ENCODE measurements at places on chromosomes 6 and 20. TPM values are rescaled to one million over a fixed set of nuclear protein-coding genes. Genes with fewer than 3 reads are reported as not detected.

DNA sequence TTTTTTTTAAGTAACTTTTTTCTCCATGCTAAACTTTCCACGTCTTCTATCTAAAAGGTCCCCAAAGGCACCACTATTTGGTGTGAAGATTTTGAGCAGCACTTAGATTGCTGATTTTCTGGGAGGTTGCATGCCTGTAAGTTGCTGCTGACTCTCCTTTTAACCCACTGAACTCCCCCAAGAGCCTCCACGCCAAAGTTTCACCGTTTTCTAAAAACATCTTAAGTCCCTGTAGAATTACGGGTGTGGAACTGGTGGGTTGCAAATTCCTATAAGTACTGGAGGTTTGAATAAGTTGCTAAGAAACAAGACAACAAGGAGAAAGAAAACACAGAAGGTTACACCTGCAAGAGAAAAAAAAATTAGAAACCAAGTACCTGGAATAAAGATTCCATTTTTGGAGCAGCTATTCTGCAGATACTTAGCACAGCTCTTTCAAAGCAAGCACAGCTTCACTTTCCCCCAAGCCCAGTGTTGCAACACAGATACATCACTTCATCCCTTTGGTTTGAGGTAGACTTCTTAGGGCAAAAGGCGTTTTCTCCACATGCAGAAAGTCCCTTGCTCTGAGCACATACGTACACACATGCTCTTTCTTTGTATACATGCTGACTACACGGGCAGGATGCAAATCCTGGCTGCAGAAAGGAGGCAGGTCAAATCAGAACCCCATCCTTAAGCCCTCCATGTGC lies 5.0 kb downstream of the JAG1 start:
- no peak for DNase-seq

DNA sequence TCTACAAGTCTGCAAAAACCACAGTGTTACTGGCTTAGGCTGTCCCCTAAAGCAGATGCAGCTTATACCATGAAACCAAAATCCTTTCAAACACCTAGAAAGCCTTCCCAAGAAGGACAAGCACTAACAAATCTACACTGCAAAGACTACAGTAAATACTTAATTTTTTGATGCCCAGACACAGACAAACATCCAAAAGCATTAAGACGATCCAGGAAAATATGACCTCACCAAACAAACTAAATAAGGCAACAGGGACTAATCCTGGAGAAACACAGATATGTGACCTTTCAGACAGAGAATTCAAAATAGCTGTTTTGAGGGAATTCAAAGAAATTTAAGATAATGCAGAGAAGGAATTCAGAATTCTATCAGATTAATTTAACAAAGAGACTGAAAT lies 423.5 kb downstream of the COL12A1 start:
- no peak for DNase-seq

The C20orf144 gene
- 0.09 TPM for total RNA-seq

DNA sequence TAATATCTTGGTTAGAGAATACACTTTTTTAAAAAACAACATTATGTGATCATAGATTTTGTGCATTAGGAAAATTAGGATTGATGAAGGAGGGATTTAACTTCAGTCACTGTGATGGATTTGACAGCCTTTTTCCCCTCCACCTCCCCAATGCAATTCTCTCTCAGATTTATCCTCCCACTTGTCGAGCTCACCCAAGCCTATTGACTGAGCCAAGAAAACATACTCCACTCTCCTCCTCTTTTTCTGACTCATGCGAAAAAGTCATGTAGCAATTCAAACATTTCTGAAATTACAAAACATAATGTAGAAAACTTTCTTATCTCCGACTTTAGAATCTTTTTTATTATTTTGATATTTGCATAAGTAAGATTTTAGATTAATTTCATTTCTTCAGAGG lies 24.1 kb downstream of the KLHL32 start:
- DNase-seq: no peak

The OR12D2 gene
- total RNA-seq: not detected

DNA sequence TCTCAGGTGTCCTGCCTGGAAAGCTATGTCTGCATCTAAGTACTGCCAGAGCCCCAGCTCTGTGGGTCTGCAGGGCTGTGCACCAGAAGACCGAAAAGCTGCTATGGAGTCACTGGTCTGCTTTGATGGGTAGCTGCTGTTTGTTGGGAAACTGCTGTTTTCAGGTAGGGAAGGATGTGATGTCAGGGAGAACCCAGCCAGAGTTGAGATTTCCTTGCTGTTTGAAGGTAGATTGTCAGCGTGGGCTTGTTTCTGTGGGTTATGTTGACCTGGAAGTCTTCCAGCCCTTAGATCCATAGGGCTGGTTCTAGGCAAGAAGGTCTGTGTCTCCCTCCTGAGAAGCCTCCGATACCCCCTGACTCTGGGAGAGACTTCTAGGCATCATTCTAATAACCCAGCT lies 12.2 kb upstream of the SHLD1 start:
- DNase-seq: no peak

GRCh38 chr6:106145741-106146227 lies 59.6 kb downstream of the PRDM1 start:
- no peak for DNase-seq

Data from mesothelial cell of epicardium (in vitro differentiated cells).